Inflammatory macrophage (primary cell): ENCODE measurements at places on chromosomes 1 and 21.

DNA sequence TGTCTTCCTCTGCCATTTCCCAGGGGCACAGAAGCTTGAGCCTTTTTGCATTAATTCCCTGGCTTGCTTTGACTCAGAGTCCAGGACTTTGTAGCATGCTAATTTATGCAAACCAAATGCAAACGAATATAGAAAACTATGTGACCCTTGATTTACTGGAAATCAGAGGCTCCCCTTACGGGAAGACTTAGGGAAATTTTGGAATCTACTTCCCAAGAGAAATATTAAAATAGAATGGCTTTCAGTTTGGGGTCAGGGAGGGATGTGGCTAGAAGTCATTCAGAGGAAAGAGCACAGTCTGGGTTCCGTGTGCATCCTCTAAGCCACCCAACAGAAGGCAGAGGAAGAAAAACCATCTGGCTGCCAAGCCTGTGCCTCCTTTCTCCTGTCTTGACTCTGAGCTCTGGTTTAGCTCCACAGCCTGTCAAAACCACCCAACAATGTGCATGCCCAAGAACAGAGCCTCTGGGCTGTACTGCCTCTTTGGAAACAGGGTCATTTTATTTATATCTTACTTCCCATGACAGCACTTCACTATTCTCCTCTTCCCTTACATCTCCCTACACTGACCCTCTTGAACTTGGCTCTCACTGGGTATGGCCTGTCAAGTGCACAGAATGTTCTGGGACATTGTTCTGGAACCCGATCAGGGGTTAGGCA, 30.1 kb downstream of the ATF3 start:
- DNase-seq = no peak

DNA sequence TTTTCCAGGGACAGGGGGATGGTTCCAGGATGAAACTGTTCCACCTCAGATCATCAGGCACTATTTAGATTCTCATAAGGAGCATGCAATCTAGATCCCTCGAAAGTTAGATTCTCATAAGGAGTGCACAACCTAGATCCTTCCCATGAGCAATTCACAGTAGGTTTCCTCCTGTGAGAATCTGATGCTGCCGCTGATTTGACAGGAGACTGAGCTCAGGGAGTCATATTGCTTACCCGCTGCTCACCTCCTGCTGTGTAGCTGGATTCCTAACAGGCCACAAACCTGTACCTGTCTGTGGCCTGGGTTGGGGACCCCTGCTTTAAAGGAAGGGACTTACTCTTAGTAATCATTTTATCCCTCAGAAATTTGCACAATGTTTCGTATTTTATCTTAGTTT, 9.3 kb downstream of the CTH start:
- DNase-seq = no peak

DNA sequence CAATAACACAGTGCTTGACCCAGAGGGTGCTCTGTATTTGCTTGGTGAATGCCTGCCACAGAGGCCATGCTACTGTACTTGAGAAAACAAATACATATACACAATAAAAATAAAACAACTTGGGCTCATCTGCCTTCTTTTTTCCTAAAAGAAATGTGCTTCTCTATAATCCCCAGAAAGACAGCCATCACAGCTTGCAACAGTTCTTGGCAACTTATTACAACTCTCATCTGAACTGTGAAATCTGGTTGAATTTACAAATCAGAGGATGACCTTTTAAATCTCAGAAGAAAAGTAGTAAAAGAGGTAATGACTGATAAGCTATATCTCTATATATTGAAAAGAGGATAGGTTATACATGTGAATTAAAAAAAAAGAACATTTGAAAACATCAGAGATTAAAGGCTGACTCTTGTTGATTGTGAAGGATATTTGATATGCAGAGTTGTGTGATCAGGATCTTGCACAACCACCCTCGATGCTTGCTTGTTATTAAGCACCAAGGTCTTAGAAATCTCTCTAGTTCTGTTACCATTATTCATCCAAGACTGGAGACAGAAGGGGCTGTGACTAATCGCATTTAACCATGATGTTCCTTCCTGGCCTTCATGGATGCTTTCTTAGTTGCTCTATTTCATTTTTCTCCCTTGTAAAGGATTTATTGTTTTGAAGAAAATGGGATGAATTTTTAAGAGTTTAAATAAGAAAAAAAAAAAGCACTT, 213.4 kb downstream of the APP start:
- DNase-seq = no peak

DNA sequence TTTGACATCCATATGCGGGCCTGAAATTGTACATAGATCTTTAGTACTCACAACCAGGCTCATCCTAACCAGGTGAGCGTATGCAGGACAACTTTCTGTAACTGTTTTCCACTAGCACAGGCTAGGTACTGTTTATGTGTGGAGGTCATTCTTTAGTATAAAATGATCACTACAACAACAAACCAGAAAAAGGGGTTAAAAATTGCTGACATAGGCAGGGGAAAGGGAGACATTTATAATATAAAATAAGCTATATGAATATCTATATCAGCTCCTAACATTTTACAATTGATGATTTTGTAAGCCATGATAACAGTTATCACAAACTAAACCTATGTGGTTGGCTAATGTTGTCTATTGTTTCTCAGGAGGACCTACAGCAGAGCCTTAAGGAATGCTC, 37.6 kb downstream of the RGS5 start:
- DNase-seq = no peak

DNA sequence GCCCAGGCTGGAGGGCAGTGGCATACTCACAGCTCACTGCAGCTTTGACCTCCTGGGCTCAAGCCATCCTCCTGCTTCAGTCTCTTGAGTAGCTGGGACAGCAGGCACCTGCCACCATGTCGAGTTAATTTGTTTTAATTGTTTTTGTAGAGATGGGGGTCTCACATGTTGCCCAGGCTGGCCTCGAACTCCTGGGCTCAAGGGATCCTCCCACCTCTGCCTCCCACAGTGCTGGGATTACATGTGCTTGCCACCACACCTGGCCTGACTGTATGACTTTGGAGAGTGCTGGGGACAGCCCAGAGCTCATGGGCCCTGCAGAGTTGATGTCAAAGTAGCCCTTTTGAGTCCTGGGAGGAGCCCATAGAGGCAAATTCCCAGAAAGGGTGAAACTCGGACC, 1.8 kb downstream of the OBSCN start:
- no peak for DNase-seq

GRCh38 chr1:171355727-171356126, 41.7 kb downstream of the FMO4 start:
- DNase-seq = no peak

GRCh38 chr21:33403128-33403785, at the start of gene IFNGR2:
Gene IFNGR2, plus strand, starts transcription at chr21:33403413. Its CDS starts 131 bp downstream, at chr21:33403544.
- peak; percentile 61 for DNase-seq

DNA sequence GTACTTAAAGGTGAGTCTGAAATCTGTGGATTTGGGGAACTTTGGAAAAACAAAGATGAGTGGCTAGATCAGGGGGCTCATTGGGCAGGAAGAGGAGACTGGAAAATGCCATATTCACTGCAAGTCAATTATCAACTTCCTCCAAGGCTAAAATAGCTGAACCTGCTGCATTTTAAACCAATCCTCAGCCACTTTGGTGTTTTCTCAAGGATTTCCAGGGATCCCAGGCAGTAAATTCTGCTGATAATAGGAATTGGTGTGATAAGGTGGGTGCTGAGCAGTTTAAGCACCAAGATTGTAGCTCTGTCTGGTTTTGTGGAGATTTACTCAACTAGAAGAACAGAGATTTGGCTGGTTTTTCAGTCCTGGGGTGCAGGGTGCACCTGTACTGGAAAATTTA, 153.9 kb upstream of the CAMK1G start:
- no peak for DNase-seq

DNA sequence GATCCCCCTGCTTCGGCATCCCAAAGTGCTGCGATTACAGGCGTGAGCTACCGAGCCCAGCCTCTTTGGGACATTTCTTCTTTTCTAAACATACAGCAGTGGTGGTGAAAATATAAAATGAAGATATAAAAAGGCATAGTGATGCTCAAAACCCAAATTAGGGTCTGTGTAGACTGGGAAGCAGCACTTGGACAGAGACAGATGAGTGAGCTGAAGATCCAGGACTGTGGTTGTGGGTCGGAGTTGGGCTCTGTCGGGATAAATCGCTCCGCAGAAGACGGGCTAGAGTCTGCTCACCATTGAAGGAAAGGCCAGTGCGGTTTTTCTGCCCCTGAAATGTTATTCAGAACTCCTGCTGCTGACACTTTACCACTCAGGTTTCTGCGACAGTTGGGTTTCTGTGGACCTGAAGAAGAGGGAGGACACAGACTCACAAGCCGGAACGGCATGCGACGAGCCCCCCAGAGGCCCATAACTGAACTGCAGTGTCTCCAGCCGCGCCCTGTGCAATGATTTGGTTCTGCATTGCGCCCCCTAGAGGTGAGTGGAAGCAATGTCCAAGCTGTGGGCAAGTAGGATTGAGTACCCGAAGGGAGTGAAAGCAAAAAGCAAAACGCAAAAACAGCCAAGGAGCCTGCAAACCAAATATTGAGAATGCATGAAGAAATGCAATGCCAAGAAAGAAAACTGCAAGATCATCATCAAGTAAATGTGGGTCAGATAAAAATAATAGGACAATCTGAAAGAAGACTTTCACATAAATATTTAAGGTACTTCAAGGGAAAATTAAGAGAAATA, 66.6 kb downstream of the GABPA start:
- peak; percentile 89 for DNase-seq

- DNase-seq = no peak
Observed at GRCh38 chr1:5744341-5744740, 247.9 kb downstream of the NPHP4 start.
